ENCODE measurements at places on chromosomes 1 and 21. TPM values are rescaled to one million over a fixed set of nuclear protein-coding genes. Genes with fewer than 3 reads are reported as not detected.

Gene PTAFR
- 2.7 TPM for total RNA-seq

- no peak for DNase-seq
Measured at GRCh38 chr1:29224356-29224837, 6.3 kb downstream of the MECR start.

DNA sequence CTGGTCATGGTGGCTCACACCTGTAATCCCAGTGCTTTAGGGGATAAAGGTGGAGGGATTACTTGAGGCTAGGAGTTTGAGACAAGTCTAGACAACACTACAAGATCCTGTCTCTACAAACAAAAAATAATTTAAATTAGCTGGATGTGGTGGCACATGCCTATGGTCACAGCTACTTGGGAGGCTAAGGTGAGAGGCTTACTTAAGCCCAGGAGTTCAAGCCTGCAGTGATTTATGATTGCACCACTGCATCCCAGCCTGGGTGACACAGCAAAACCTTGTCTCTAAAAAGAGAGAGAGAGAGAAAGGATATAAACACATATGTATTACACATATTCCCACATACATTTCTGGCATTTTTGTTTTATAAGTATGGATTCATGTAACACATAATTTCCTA, 325.2 kb downstream of the DUSP10 start:
- DNase-seq, result no peak

DNA sequence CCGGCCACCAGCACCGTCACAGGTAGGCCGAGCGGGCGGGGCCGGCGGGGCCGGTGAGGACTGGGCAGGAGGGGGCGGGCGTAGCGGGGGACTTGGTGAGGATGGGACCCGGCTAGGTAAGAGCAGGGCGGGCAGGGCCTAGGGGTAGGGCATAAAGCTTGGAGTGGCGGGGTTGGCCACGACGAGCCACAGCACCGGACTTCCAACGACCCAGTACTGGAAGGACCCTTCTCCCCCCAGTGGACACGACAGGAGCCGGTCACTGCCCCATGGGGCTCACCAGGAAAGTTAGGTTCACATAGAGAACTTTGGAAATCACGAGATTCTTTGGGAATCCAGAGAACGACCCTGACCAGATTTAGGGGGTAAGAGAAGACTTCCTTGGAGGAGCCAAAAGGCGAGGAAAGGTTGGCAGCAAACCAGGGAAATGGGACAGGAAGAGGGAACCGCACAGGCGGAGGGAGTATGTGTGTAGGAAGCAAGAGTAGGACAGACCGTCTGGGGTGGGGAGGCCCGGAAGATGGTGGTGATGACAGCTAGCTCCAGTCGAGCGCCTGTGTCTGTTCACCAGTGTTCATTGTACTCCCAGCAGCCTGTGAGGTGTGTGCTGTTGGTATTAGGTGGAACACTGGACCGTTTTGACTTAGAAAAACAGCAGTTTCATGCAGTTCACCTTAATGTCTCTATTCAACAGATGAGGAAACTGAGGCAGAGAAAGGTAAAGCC, 20.4 kb downstream of the ZNF362 start:
- no peak for DNase-seq

GRCh38 chr1:19110257-19110927, 99.7 kb downstream of the UBR4 start:
- DNase-seq, result no peak

DNA sequence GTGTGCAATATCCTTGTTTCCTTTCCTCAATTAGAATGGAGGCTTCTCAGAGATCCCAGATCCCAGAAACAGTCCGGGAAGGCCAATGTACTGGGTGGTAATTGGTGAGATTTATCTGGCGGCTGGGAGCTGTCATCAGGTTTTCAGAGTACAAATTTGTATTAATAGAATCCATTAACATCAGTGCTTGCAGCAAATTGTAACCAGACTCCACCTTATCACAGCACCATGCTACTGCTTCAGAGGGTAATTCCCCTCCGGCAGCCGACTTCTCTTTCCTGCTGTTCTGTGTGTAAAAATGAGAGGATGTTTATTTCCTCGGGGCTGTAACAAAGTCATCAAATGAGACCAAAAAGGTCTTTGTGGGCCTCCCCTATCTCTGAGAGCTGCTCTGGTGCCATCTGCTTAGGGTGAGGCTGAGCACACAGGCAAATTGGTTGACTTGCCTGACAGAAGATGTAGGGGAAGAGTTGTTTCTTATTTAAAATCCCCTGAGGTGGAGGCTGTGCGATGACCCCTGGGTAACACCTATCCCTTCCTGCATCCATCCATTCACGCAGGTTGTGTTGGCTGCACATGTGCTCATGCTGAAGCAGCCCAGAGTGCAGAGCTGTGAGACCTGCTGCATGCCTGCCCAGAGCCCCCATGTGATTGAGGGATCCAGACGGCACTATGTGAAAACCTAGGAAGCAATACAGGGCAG, 19.2 kb downstream of the NFASC start:
- no peak for DNase-seq
